Psoas muscle (tissue), 8 donors: ENCODE measurements at places on chromosomes 3 and 15. TPM values are rescaled to one million over a fixed set of nuclear protein-coding genes. Genes with fewer than 3 reads are reported as not detected.

- H3K27ac ChIP-seq, result no peak overlapping the region
- no peaks in the 10 kb centered on the region for H3K27me3 ChIP-seq
- H3K4me1 ChIP-seq, result peaks cover 9% of the 10 kb centered on the region
- no peaks in the 10 kb centered on the region for H3K36me3 ChIP-seq
- no peak overlapping the region for H3K4me3 ChIP-seq
These were observed 43.2 kb downstream of the MAGI1 start for GRCh38 chr3:65995515-65995914.

Gene SGO1
- not detected for total RNA-seq

- no peaks in the 10 kb centered on the region for H3K4me1 ChIP-seq
- DNase-seq, result no peak
- no peak overlapping the region for H3K4me3 ChIP-seq
- H3K27me3 ChIP-seq, result no peaks in the 10 kb centered on the region
- H3K36me3 ChIP-seq, result no peaks in the 10 kb centered on the region
These were observed 6.0 kb upstream of the PLXNA1 start for GRCh38 chr3:126976906-126977305.

Gene MKRN3
- 3.1 TPM for total RNA-seq

DNA sequence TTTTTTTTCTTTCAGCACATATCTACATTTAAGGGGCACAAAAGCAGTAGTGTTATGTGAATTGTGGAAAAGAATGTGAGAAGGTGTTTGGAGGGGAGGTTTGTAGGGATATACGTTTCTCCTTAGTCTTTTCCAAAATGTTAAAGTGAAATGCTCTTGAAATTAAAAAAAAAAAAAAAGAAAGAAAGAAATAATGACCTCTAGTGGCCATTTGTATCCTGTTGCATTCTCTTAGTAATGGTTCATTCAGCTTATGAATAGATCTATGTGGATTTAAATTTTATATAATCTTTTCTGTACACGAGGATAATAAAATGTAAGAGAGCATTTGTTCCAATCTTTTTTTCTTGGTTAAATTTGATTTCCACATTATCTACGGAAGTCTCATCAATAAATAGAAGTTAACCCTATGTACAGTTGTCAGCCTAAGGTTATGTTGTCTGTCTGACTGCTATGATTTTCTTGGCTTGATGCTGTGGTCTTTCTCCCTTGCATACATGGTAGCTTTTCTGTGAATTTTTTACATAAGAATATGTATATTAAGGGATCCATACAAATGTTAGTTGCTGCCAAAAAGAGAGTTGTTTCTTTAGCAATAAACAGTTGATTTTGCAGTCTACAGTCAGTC is 1.7 kb downstream of the P2RY13 start:
- H3K36me3 ChIP-seq, result no peaks in the 10 kb centered on the region
- H3K27ac ChIP-seq, result no peak overlapping the region
- H3K4me1 ChIP-seq, result no peaks in the 10 kb centered on the region

- H3K27me3 ChIP-seq, result no peaks in the 10 kb centered on the region
- no peaks in the 10 kb centered on the region for H3K36me3 ChIP-seq
- DNase-seq, result no peak
- H3K4me1 ChIP-seq, result no peaks in the 10 kb centered on the region
- H3K4me3 ChIP-seq, result no peak overlapping the region
- no peak overlapping the region for H3K27ac ChIP-seq
These were observed 333.0 kb downstream of the EPHA3 start for GRCh38 chr3:89440386-89440785.

Gene TICRR
- total RNA-seq, result not detected

Gene SH3GL3
- total RNA-seq, result not detected

- H3K4me3 ChIP-seq, result no peak overlapping the region
- no peaks in the 10 kb centered on the region for H3K36me3 ChIP-seq
- no peaks in the 10 kb centered on the region for H3K4me1 ChIP-seq
These were observed 254.1 kb upstream of the CTDSPL start for GRCh38 chr3:37607604-37608003.

- H3K4me1 ChIP-seq, result peaks cover 35% of the 10 kb centered on the region
- H3K36me3 ChIP-seq, result no peaks in the 10 kb centered on the region
- no peak for DNase-seq
- H3K27ac ChIP-seq, result no peak overlapping the region
- no peak overlapping the region for H3K4me3 ChIP-seq
- H3K27me3 ChIP-seq, result no peaks in the 10 kb centered on the region
These were observed 5.9 kb downstream of the SLC49A4 start for GRCh38 chr3:122800706-122801237.

Gene TNFAIP8L3
- total RNA-seq, result 0.78 TPM

Gene TUSC7
- not detected for total RNA-seq

DNA sequence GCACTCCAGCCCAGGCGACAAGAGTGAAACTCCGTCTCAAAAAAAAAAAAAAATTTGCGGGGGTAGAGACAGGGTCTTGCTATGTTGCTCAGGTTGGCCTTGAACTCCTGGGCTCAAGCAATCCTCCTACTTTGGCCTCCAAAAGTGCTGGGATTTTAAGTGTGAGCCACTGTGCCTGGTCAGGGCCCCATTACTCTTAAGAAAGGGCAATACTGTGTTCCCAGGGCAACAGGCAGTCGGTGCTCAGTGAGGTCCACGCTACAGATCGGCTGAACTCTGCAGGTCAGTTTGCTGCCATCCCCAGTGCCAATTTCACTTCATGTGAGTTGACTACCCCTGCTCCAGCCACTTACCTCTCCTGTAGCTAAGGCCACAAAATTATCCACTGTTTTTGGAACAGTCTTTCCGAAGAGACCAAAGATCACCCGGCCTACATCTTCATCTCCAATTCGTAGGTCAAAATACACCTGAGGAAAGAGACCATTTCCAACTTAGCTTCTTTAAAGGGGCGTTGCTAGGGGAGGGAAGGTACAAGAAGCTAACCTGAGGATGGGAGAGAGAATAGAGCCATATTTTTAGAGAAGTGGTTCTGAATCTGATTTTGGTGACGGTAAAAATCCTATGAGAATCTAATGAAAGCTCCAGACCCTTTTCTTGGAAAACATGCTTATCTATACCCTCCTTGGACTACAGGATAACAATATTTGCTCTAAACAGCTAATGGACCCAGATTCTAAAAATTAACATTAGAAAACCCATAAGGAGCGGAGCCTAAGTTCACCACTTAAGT is 939 bp downstream of the PPIB start:
- DNase-seq, result no peak
- no peaks in the 10 kb centered on the region for H3K27me3 ChIP-seq
- peaks cover 37% of the 10 kb centered on the region for H3K4me1 ChIP-seq
- peaks cover 52% of the 10 kb centered on the region for H3K36me3 ChIP-seq

GRCh38 chr15:89383365-89384175 is 48.9 kb upstream of the POLG start:
- H3K27ac ChIP-seq, result no peak overlapping the region
- H3K36me3 ChIP-seq, result no peaks in the 10 kb centered on the region
- peaks cover 8% of the 10 kb centered on the region for H3K4me1 ChIP-seq
- DNase-seq, result no peak

Gene PLIN1
- total RNA-seq, result 0.79 TPM

Gene GOLGA6D
- not detected for total RNA-seq

DNA sequence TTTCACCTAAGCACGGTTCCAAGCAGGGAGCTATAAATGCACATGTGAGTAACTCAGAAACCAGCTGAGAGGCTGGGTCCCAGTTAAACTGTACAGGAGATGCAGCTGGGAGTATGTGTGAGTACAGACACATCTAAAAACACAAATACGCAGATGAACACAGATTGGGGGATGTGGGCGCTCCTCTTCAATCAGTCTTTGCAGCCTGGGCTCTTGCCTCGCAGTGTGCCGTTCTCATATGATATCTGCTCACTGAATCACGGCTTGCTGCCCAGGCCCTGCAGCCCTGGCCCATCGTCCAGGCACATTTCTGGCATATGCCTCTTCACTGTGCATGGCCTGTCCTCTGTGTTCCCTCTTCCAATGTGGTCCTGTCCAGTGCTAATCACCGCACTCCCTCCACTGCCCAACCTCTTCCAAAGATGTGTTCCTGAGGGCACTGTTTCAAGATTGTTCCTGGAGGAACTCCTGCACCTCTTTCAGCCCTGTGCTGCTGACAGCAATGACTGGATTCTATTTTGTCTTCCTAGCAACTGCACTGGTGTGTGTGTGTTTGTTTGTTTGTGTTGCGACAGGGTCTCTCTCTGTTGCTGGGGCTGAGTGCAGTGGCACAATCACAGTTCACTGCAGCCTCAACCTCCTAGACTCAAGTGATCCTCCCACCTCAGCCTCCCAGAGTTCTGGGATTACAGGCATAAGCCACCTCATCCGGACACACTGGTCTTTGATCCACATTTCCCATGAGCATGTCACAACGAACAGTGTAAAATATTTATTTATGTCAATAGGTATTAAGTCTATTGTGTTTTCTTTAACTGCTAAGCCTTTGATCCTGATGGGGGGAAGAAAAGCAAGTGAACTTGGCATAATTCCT is 17.0 kb downstream of the CA12 start:
- no peak overlapping the region for H3K4me3 ChIP-seq
- H3K4me1 ChIP-seq, result peaks cover 25% of the 10 kb centered on the region
- H3K36me3 ChIP-seq, result no peaks in the 10 kb centered on the region
- H3K27me3 ChIP-seq, result no peaks in the 10 kb centered on the region
- H3K27ac ChIP-seq, result peak overlapping the region; percentile 30

DNA sequence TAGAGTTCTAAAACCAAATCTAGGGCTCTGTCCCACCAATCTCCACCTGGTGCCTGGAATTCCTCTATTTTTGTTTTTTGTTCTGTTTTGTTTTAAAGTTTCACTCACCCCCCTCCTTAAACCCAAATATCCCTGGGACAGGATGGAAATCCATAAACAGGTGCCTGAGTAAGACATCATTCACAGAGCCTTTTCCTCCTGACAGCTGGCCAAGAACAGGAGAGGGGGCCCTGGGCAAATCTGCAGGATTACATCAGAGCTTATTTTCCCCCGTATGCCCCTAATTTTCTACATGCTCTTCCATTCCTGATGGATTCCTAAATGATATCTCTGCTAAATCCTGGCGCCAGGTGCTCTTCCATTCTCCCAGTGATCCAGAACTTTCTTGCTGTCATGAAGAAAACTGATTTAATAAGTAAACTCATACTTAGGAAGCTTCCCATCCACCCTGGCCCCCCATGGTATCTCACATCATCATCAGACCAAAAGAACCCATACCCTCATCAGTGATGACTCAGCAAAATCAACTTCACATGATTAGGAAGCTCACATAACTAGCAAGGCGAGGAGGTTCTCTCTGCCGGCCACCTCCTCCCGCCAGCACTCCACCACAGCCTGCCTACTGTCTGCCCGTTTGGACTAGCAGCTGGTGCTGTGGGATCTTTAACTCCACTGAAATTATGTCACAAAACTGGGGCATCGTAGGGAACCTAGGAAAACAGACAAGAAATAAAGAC is 61.0 kb downstream of the LIPC start:
- no peak for DNase-seq
- H3K4me3 ChIP-seq, result no peak overlapping the region
- peaks cover 9% of the 10 kb centered on the region for H3K4me1 ChIP-seq
- H3K27ac ChIP-seq, result no peak overlapping the region
